ENCODE measurements at places on chromosomes 11 and 22. TPM values are rescaled to one million over a fixed set of nuclear protein-coding genes. Genes with fewer than 3 reads are reported as not detected.

DNA sequence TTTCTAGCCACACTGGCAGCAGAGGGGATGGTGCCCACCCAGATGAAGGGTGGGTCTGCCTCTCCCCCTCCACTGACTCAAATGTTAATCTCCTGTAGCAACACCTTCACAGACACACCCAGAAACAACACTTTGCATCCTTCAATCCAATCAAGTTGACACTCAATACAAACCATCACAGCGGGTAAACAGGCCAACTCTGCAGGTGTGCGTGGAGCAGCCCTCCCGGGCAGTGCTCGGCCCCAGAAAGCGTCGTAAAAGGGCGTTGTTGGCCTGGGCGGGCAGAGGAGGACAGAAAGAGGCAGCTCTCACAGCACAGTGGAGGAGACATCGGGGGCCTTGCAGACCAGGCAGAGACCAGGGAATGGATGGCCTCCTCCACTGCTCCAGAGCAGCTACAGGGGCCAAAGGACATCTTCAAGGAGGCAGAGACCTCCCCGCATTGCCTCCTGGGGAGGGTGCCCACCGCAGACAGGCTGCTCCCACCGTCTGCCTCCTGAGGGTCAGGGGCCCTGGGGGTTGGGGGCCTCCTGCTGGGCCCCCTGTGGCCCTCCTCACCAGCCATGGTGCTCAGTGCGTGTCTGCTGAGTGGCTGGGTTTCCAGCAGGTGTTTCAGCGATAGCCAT, 56.1 kb upstream of the FADD start:
- no peaks in the 10 kb centered on the region for H3K36me3 ChIP-seq
- H3K4me3 ChIP-seq: no peak overlapping the region
- no peak overlapping the region for H3K27ac ChIP-seq
- no peak for DNase-seq
- H3K4me1 ChIP-seq: no peaks in the 10 kb centered on the region

- H3K27me3 ChIP-seq: no peaks in the 10 kb centered on the region
- H3K4me3 ChIP-seq: no peak overlapping the region
- no peaks in the 10 kb centered on the region for H3K4me1 ChIP-seq
- no peaks in the 10 kb centered on the region for H3K36me3 ChIP-seq
Observed at GRCh38 chr11:94315664-94316063, 11.3 kb downstream of the IZUMO1R start.

GRCh38 chr11:44528103-44528502, 37.4 kb upstream of the CD82 start:
- H3K4me3 ChIP-seq: no peak overlapping the region
- H3K36me3 ChIP-seq: no peaks in the 10 kb centered on the region
- no peak overlapping the region for H3K27ac ChIP-seq
- H3K4me1 ChIP-seq: peaks cover 30% of the 10 kb centered on the region
- H3K27me3 ChIP-seq: no peaks in the 10 kb centered on the region

Gene TMEM191C
- total RNA-seq: 1.4 TPM

DNA sequence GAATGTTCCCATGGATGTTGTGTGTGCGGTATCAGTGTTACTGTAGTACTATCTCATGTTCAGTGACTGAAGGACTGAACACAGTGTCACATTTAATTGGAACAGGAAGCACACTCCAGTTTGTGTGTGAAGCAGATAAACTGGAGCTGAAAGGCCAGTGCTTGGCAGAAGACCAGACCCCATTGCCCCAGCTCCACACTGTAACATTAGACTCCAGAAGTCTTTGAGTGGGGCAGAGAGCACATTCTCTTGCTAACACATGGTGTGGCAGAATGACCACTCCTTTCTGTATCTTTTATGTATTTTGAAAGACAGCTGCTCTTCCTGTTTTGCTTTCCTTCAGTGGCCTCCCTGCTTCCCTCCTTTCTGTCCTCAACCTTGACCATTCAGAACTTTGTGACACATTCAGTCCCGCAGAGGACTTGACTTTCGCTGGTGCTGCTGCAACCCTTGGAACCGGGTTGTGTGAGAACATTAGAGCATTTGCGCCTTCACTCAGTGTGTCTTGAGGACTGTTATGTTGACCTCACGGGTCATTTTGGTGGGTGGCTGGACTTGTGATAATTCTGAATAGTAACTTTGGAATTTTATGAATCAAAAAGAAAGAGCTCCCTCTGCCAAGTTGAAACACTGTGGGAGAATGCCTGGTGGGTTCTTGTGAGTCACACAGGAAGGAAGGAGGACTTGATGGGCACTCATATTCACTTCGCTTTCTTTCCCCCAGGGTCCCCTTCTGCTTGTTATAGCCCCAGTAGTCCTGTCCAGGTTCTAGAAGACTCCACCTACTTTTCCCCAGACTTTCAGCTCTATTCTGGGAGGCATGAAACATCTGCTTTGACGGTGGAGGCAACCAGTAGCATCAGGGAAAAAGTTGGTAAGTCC, 26.4 kb downstream of the AMOTL1 start:
- H3K36me3 ChIP-seq: no peaks in the 10 kb centered on the region
- H3K4me1 ChIP-seq: no peaks in the 10 kb centered on the region
- H3K27ac ChIP-seq: no peak overlapping the region
- H3K4me3 ChIP-seq: no peak overlapping the region
- no peak for DNase-seq

DNA sequence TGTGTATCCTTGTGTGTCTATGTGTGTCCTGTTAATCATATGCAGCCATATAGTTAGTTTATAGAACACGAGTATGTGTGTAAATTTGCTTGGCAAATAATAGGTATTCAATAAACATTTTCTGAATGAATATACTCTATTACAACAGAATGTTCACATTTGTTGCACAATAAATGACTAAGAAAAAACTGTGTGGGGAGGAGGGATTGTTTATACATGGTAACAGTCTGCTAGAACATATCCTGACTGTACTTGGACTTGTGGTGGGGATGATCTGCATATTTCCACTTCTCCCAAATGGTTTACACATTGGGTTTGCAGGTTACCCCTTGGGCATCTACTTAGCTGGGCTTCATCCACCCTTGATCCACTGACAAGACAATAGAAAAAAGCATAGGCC, 194.6 kb downstream of the INSC start:
- H3K27me3 ChIP-seq: no peaks in the 10 kb centered on the region
- no peak for DNase-seq
- no peak overlapping the region for H3K27ac ChIP-seq
- no peaks in the 10 kb centered on the region for H3K36me3 ChIP-seq
- H3K4me1 ChIP-seq: peaks cover 2% of the 10 kb centered on the region
- H3K4me3 ChIP-seq: no peak overlapping the region

Gene SAA1
- total RNA-seq: not detected

Gene DSCAML1
- total RNA-seq: 0.25 TPM

GRCh38 chr11:95149651-95150364, 60.2 kb downstream of the ENDOD1 start:
- H3K27ac ChIP-seq: peak overlapping the region; percentile 94
- H3K27me3 ChIP-seq: peaks cover 6% of the 10 kb centered on the region
- H3K4me3 ChIP-seq: peak overlapping the region; percentile 83
